ENCODE measurements at places on chromosomes 7 and 10. TPM values are rescaled to one million over a fixed set of nuclear protein-coding genes. Genes with fewer than 3 reads are reported as not detected.

GRCh38 chr7:100649826-100650565 is 6.3 kb downstream of the ACTL6B start:
- no peak for DNase-seq

- no peak for DNase-seq
These were observed 4.0 kb downstream of the BTRC start for GRCh38 chr10:101357958-101358357.

DNA sequence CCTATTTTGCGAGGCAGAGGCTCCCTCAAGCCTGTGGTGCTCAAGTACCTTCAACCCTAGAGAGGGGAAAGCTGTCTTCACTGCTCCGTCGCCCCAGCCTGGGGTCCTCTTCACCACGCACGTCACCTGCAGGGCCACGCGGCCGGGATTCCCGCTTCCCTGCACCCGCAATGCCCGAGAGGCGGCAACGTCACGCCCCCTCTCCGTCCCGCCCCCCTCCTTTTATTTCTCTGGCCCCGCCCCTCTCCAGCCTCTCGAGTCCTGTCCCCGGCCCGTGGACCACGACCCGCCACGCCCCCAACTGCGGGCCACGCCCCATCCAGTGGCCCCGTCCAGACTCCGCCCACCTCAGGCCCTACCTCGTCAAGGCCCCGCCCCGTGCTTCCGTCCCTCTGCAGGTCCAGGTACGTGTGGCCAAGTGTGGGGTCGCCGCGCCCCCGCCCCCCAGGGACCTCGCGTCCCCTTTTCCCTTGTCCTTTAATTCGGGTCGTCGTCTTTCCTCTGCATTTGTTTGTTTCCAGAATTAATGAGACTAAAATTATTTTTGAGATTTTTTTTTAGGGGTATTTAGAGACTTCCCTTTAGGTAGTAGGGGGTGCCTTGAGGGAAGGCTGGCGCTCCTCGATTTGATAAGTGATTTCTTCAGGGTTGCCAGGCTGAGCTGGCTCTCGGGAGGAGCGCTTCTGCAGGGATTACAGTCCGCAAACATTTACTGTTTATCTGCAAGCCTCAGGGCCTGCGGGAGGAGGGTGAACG is 69.8 kb upstream of the BAIAP2L1 start:
- no peak for DNase-seq

ADCYAP1R1 gene
- not detected for total RNA-seq
